Choroid plexus epithelial cell (primary cell): ENCODE measurements at places on chromosomes 5 and 9.

- DNase-seq = no peak
Measured at GRCh38 chr5:18761801-18762200, 1127.5 kb downstream of the TAF11L14 start.

DNA sequence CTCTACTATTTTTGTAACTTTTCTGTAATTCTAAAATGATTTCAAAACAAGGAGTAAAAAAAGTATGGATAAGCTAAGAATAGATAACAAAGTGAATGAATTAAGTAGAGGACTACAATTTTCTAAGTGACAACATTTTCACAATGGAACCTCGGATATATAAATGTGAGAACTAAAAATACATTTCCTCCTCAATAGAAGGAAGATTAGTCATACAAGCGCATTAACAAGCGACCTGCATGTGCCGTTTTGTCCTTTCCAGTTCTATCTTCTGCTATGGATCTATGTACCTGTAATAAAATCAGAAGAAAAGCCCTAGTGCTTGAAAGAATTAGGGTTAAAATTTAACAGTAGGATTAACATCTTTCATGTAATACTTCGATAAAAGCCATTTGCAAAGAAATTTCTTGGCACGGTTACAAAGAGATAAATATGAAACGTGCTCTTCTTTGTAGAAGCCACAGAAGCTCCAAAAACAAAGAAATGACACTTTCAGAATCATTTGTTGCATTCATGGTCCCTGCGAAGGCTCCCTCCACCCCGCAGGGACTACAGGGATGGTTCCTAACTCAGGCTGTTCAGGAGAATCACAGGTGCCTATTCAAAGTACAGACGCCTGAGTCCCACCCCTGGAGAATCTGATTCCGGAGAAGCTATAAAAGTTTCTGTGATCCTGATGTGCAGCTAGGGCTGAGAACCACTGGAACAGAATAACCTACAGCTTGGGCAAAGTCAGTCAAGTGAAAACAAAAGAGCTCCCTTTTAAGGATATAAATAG is 216.6 kb upstream of the EFNA5 start:
- no peak for DNase-seq

DNA sequence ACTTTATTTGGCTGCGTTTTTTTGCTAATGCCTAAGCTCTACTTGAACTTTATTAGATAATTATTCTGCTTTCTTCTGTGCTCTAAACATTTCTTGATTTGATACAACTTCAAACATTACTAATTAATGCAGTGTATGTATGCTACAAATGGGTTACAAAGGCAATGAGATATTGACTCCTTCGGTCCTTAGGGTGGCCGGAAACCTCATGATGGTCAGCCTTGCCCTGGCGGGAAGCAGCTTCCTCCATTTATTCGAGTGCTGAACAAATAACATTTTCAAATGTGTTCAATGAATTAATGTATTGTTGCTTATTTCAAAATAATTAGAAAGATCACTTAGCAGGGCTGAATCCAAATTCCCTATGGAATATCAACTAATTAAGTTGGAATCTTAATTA is 3.9 kb upstream of the LNPEP start:
- DNase-seq = no peak

DNA sequence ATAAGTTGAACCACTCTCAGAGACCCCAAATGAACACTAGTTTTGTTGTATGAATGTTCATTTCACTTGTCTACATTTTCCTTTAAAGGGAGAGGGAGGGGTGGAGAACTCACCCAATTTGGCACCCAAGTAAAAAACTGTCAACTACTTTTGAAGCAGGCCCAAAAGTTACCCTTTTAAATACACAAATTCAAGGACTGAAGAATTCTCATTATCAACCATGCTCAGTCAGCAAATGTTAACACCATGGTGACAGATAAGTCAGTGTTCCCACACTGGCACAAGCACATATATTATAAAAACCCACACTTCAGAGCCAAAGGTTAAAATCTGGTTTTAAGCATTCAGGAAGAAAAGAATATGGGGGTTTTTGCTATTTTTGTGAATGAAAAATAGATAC is 31.6 kb downstream of the CSNK1A1 start:
- DNase-seq = no peak

GRCh38 chr5:106974272-106974671 is 696.5 kb downstream of the EFNA5 start:
- DNase-seq = no peak
